ENCODE measurements at places on chromosomes 2 and 18. TPM values are rescaled to one million over a fixed set of nuclear protein-coding genes. Genes with fewer than 3 reads are reported as not detected.

MROH2A gene
- not detected for total RNA-seq

TANC1 gene
- 34.1 TPM for total RNA-seq

GLI2 gene
- total RNA-seq: 0.85 TPM

CIB4 gene
- total RNA-seq: not detected

ALLC gene
- total RNA-seq: not detected

FAM110C gene
- 12.9 TPM for total RNA-seq

CAPN14 gene
- 4.0 TPM for total RNA-seq

NYAP2 gene
- not detected for total RNA-seq

DSG4 gene
- total RNA-seq: 0.05 TPM

LIPG gene
- total RNA-seq: 40.8 TPM

FRZB gene
- total RNA-seq: 0.21 TPM

LAMA1 gene
- total RNA-seq: 14.5 TPM

EMILIN1 gene
- 5.8 TPM for total RNA-seq

AFF3 gene
- total RNA-seq: 0.14 TPM

DPP10 gene
- not detected for total RNA-seq

LRRTM1 gene
- total RNA-seq: not detected

SAG gene
- not detected for total RNA-seq

All from airway epithelial cell (primary cell).